ENCODE measurements at places on chromosomes 4 and X.

DNA sequence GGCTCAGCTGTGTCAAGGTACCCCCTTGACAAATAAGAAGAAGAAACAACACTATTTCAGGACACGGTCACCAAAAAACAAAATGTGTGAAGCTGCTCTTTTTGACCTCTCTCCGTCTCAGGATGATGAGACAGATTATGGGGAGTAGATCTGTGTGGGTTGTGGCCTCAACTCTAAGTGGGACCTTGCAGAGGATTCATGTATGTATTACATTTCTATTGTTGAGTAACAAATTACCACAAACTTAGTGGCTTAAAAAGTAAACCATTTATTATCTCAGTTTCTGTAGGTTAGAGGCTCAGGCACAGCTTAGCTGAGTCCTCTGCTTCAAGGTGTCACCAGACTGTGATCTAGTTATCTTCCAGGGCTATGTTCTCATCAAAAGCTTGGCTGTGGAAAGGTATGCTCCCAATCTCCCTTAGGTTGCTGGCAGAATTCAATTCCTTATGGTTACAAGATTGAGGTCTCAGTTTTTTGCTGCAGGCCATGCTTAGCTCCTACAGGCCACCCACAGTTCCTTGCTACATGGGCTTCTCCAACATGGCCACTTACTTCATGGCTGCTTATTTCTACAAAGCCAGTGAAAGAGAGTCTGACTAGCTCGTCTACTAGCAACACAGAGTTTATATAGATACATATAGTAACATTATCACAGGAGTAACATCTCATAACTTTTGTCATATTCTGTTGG, 28.1 kb downstream of the DGKK start:
- DNase-seq: no peak

- peak; percentile 58 for DNase-seq
These were observed 7.9 kb downstream of the COL25A1 start for GRCh38 chr4:109294468-109295020.

- no peak for DNase-seq
These were observed 23.7 kb upstream of the UBA1 start for GRCh38 chrX:47169726-47170515.

GRCh38 chr4:142402156-142402555, 443.9 kb downstream of the INPP4B start:
- DNase-seq: no peak

GRCh38 chrX:130176354-130176776, 4.6 kb downstream of the RAB33A start:
- no peak for DNase-seq

- peak; percentile 69 for DNase-seq
These were observed 79.2 kb upstream of the DKK2 start for GRCh38 chr4:107115185-107115847.

GRCh38 chr4:182338746-182339145, 95.5 kb downstream of the TENM3 start:
- no peak for DNase-seq

DNA sequence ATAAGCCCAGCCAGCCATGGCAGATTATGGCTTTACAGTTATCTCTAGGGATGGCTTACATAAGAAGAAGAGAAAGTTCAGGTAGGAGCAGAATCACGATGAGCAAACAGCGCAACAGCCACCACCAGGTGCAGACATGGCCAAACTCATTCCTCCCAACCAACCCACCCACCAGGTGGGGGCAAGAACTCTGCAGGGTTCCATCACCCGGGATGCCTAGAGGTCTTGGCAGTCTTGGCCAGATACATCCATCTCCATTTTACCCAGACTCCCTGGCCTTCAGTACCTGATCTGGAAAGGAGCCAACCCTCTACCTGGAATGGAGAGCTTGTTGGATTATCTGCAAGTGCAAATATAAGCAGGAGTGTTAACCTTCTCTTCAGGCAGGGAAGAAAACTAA, 7.5 kb downstream of the TSC22D3 start:
- no peak for DNase-seq

GRCh38 chrX:67555578-67556203, 11.9 kb downstream of the AR start:
- DNase-seq: no peak

GRCh38 chr4:139975830-139976272, 178.1 kb downstream of the MAML3 start:
- DNase-seq: no peak

- no peak for DNase-seq
These were observed 86.5 kb downstream of the MAGED4 start for GRCh38 chrX:52271206-52271605.

DNA sequence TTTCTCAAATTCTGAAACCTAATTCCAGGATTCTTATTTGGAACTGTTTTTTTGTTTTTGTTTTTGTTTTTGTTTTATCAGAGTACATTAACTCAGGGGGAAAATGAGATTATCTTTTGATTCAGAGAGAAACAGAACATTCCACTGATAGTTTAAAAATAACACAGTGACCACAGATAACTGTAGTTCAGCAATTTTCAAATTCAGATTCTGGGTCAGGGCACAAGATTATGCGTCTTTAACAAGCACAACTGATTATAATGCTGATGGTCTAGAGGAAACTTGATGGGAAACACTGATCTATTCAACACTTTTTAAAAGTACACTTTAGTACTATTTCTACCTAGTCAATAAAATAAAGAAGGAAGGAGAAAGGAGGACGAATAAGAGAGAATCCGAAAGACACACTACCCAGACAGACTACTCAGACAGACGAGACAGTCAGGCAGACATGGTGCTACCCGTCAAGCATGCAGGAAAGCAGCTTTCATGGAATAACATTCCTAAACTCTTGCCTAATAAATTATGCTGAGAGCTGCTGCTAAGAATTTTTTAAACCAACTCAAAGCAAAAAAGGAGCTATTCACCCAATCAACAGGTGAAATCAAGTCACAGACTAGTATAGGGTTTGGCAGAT, 59.0 kb downstream of the APBB2 start:
- peak; percentile 81 for DNase-seq

GRCh38 chr4:179597301-179597700, 2155.1 kb upstream of the AGA start:
- no peak for DNase-seq

DNA sequence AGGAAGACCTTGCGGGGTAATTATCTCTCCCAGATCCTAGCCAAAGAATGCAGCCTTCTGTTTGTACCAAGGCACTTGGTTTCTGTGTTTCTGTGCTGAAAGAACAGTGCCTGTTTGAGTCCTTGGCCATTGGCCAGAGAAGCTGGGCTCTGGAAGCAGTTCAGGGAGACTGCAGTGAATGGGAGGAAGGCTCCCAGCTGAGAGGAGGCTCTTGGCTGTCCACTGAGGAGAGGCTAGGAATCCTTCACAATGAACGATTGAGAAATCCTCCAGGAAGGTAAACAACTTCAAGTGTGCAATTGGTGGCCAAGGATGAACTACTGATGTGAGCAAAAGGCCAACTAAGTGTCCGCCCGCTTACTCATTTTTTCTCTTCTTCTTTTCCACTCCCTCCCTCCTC, 61.3 kb downstream of the HS3ST1 start:
- DNase-seq: peak; percentile 32

- no peak for DNase-seq
These were observed 153.5 kb downstream of the STK32B start for GRCh38 chr4:5204781-5205180.

DNA sequence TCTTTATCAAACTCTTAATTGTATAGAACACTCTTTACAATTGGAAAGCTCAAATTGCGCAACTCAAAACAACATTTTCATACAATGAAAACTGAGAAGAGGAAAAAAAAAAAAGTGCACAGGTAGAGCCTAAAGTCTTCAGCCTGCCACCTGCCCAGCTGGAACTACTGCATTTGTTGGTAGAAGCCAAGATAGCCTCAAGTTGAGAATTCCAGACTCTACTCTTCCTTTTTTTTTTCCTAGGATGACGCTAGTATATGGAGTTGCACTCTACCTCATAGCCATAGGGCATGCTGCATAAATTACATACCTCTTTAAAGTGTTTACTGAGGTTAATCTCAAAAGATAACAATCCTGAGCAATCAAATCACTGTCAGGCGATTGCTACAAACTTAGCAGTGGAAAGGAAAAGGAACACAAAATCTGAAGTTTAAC, 13.6 kb downstream of the ABCG2 start:
- no peak for DNase-seq

- DNase-seq: no peak
These were observed 823.5 kb downstream of the ADGRL3 start for GRCh38 chr4:62023633-62024032.

DNA sequence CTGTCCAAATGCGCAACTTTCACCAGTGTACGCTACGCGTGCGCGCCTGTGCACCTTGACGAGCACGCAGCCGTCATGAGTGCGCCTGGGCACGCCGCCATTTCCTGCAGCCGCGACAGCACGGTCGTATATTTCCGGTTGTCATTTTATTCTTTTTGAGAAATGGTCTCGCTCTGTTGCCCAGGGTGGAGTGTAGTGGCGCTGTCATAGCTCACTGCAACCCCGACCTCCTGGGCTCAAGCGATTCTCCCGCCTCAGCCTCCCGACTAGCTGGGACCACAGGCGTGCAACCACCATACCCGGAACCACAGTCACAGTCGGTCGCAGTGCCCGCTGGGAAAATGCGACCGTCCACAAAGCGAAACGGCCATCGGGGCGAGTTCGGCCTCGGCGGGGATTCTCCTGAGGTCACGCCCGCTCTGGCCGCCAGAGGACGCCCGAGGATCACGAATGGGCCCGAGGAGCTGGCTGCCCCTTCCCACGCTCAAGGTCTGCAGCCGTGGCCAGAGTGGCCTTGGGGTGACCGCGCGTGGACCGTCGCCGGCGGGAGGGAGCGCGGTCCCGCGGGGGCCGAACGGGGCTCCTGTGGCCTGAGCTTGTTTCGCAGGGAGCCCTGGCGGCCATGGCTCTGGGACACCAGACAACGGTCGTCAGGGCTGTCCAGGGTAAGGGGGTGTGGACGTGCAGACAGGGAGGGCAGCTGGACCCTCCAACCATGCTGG, 23.7 kb upstream of the PNMA3 start:
- no peak for DNase-seq

DNA sequence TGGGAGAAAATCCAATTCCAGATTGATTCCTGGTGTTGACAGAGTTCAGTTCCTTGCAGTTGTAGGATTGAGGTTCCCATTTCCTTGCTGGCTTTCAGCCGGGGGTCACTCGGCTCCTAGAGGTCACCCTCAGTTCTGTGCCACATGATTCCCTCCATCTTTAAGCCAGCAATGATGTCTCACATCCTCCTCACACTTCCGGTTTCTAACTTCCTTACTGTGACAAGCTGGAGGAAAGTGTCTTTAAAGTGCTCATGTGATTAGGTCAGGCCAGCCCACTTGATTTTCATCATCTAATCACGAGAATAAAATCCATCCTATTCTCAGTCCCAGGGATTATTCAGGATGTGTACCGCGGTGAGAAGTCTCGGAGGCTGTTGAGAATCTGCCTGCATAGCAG, 19.4 kb upstream of the SMIM31 start:
- no peak for DNase-seq

GRCh38 chr4:42425146-42426065, 28.1 kb downstream of the SHISA3 start:
- DNase-seq: no peak

DNA sequence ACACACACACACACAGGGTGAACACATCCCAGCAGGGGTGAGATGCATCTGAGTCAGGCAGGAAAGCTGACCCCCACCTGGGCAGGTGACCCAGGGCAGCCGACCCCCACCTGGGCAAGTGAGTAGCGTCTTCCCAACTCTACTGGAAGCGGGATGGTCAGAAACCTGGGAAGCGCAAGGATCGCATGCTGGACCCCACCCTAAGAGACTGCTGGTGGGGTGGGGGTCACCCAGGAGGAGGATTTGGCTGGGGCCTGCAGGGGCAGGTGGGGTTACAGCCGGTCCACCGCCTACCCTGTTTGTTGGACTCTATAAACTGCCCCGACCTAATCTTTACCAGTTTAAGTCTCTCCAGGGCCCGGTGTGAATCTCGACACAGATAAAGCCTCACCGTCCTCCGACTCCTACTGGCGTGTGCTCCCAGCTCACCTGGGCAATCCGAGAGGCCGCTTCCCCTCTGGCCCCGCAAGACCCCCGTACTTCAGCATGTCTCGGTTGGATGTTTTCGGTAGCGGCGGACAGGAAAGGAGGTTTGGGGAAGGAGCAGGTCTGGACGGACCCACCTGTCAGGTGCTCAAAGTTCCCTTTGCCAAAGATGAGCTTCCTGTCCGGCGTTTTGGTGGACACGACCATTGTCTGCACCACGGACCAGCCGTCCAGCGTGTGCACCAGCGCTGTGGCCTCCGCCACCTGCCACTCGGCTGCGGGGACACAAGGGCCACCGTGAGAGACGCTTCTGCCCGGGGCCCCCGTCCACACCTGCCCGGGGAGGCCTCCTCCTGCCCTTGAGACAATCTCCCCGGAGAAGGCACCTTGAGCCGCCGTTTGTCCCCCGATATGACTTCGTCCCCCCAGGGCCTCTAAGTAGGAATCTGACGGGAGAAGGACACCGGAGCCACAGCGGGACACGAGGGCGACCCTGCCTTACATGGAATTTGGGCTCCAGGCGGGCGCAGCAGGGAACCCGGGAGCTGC, 2.0 kb downstream of the GTPBP6 start:
- DNase-seq: no peak

DNA sequence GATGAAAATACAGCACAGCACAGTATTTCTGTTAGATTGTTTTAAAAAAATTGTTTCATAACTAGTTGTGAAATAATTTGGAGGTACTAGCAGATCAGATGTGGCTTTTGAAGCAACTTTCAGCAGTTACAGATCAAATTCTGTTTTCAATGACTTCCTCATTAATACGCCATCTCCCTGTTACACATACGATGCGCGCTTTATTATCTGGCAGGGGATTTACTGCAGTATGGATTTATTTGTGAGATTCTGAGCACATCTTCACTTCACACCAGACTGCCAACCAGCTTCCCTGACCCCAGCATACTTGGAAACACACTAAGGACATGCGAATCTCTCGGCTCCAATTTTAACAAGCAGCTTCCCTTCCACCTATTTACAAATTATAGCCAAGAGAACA, 235.5 kb upstream of the DIAPH2 start:
- DNase-seq: no peak

DNA sequence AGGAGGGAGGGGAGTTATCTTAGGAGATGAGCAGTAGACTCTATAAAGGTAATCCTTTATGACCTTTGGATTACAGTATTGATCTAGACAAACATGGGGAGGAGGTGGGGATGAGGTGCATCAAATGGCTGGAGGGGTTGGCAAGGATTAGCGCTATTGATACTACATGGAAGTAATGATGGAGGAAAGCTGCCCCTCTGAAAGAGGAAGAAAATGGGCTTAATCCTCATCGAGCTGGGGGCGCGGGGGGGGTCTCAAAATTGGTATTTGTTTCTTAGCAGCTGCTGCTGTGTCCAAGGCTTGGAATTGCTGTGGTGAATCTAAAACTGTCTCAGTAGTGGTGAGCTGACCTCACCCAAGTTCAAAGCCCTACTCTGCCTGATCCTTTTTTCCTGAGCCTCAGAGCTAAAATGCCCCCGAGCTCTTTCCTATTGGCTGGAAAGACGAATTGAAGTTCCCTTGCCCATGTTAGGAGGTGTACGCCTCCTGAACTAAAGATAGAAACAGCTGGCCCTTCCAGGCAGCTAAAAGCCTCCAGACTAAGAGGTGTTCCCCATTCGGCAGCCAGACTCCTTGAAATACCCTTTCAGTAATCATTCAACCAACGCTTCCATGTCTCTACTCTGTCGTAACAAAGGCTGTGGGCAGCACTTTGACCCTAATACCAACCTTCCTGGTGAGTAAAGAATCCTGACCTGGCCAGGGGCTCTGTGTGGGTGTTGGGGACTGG, at the start of gene ITGB1BP2:
TSS of gene ITGB1BP2 (plus strand) at position 556 of the 730 bp plus-strand sequence. CDS start at position 613, 57 bp downstream.
- no peak for DNase-seq

Data from non-pigmented ciliary epithelial cell (primary cell).